ENCODE measurements at places on chromosomes 1 and 21.

- DNase-seq, result peak; percentile 74
Observed at GRCh38 chr1:224116131-224116530, 2.2 kb downstream of the FBXO28 start.

DNA sequence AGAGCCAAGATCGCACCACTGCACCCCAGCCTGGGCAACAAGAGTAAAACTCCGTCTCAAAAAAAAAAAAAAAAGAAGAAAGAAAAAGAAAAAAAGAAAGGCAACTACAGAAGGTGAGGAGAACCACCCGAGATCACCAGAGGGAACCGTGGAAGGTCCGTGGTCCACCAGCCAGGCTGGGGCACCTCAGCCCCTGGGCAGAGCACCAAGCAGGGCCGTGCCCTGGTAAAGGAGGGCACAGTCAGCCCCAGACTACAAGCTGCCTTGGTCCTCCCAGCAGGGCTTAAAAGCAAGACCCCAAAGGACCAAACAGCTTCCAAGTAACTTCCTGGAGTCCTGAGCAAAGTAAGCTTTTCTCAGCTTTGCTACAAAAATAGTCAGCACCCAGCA, 8.8 kb upstream of the SAMD11 start:
- no peak for DNase-seq

DNA sequence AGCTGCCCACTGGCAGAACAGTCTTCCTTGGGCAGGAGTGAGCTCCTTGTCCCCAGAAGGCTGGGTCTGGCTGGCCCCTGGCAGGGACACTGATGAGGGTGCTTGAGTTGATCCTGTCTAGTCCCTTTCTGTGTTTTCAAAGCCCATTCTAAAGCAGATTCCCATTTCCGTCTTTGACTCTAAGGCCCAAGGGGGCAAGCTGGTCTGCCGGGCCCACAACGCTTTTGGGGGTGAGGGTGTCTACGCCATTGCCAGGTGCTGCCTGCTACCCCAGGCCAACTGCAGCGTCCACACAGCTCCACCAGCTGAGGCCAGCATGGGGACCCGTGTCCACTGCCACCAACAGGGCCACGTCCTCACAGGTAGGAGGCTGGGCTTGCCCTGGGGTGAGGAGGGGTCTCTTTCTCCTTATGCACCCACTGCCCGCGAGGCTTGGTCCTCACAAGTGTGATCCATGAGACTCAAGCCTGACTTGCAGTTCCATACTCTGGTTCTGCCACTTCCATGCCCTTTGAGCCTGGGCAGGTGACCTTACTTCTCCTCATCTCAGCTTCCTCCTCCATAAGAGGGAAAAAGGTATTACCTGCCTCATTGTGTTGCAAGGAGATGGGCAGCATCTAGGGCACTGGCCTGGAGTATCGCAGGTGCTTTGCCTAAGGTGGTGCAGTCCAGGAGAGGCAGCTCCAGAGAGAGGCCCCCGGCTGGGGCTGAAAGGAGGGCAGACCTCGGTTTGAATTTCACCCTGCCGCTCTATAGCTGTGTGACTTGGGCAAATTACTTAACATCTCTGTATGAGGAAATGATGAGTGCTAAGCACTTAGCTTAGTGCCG, 20.2 kb downstream of the PCSK9 start:
- DNase-seq, result no peak

DNA sequence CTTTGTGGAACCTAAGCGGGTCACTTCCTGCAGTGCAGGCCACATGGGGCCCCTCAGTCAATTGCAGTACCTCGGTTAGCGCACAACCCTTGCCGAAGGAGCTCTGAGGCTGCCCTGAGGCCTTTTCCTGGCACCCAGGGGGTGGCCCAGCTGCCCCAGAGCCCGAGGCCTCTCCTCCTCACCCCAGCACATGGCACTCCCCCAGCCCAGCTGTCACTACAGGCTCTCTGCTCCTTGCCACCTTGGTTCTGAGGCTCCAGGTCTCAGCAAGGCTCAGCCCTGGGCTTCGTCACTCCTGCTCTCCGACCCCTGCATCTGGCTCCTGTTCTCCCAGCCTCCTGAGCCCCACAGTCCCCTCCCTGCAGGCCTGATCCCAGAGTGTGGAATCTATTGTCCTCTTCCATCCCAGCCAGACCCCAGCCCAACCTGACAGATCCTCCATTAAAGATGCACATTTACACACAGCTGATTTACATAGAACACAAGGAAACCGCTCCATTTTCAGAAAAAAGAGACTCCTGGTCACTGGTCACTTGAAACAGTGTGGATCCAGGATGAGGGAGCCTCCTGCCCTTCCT, 192.8 kb upstream of the POU3F1 start:
- DNase-seq, result no peak

GRCh38 chr1:147640553-147641165, 29.7 kb downstream of the ACP6 start:
- peak; percentile 90 for DNase-seq

GRCh38 chr1:41666981-41667631, 182.6 kb upstream of the EDN2 start:
- DNase-seq, result peak; percentile 54

GRCh38 chr1:109361649-109362048, 36.1 kb downstream of the SORT1 start:
- DNase-seq, result no peak

DNA sequence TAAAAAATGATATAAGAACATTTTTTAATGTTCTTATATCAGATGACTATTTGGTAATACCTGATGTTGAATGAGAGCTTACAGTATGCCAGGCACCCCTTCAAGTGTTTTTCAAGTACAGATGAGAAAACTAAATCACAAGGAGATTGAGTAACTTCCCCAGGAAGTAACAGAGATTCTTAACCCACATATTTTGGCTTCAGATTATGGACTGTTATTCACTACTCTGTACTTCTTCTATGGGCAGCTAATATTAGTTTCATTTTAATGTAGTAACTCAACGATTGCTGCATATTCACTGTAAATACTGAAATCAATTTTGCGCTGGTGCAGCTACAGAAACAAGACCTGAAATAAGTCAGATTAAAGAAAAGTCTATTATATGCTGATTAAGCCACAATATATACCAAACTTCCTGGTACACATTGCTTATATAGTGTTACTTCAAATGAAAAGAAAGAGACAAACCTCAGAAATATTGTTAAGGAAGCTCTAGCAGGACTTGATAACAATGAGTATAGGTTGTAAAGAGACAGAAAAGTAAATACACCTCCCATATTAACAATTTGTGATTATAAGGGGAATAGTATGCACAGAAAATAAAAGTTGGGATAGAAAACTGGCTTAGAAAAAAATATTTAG, 19.7 kb downstream of the DPYD start:
- peak; percentile 89 for DNase-seq

GRCh38 chr1:33111965-33112364, 31.0 kb downstream of the AZIN2 start:
- DNase-seq, result peak; percentile 72

- peak; percentile 22 for DNase-seq
Observed at GRCh38 chr1:67191668-67192520, 25.6 kb downstream of the IL23R start.

GRCh38 chr1:227994632-227995300, 12.0 kb upstream of the WNT3A start:
- DNase-seq, result no peak

DNA sequence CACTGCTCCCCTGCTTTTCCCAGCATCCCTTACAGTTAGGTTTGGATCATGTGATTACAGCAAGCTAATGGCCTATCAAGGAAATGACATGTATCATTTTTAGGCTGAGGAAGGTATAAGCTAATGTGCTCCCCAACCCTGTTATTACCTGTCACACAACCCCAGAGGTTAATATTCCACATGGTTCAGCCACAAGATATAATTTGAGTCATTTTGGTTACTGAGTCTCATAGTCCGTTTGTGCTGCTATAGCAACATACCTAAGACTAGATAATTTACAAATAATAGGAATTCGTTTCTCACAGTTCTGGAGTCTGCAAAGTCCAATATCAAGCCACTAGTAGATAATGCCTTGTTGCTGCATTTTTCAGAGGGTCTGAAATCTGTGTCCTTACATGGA, 29.1 kb upstream of the SLC16A1 start:
- no peak for DNase-seq

DNA sequence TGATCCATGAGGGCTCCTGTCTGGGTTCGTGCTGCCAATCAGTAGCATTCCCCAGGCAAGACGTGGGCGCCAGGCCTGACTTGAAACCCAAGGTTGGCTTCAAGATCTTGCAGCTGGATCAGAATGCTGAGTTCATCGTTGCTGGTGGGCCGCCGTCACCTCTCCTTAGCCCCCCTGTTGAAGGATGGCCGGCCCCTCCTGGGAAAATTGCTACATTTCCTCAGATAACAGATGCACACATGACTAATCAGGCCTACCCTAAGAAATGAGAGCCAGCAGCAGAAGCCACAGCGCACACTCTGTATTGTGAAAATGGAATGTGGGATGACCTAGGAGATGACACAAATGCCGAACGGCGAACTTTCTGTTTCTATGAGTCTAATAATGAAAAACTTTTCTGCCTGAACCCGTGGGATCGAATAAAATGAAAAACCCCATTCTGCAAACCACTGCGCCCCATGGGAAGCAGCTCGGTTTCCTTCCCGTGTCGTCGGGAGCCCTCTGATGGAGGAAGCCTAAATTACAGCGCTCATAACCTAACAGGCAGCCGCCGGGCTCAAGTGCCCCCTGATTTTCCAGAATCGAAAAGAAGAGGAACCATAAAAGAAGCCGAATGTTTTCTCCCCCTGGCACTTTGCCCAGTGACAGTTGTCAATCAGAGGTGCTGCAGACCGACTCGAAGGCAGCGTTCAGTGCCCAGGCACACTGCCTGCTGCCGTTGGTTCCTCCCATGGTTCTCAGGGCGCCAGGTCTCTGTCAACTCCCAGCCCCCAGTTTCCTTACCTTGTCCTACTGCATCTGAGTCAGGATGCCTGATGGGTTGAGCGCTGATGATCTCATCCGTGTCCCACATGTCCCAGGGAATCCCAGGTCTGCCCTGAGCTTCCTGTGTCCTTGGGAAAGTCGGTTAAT, 38.2 kb upstream of the H6PD start:
- DNase-seq, result peak; percentile 97

GRCh38 chr1:118266436-118266835, 81.4 kb upstream of the SPAG17 start:
- DNase-seq, result no peak

DNA sequence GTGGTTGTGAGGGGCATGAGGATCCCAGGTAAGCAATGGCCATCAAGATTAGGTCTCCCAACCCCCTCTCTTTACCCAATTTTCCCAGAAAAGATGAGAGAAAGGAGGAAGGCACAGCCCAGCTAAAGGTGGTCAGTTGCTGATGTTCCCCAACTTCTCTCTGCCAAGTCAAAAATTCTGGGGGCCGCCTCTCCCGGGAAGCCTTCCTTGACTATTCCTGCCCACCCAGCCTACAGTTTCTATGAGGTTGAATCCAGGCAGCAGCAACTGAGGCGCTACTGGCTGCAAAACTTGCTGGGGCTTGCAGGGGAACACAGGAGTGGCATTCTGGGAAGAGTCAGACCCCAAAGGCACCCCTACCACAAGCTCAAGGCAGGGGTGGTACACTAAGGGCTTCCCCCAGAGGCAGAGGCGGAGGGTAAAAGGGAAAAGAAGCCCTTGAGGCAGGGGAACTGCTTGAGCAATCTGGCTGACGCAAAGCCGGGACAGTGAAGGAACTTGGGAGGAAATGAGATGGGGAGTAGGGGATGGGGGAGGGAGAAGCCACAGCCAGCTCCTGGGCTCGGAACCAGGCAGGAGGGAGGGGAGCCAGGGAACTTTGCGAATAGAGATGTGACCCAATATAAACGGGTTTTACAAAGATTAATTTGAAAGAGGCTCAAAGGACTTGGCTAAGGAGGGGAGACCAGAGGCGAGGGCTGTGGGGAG, 31.2 kb downstream of the SDC3 start:
- peak; percentile 82 for DNase-seq

DNA sequence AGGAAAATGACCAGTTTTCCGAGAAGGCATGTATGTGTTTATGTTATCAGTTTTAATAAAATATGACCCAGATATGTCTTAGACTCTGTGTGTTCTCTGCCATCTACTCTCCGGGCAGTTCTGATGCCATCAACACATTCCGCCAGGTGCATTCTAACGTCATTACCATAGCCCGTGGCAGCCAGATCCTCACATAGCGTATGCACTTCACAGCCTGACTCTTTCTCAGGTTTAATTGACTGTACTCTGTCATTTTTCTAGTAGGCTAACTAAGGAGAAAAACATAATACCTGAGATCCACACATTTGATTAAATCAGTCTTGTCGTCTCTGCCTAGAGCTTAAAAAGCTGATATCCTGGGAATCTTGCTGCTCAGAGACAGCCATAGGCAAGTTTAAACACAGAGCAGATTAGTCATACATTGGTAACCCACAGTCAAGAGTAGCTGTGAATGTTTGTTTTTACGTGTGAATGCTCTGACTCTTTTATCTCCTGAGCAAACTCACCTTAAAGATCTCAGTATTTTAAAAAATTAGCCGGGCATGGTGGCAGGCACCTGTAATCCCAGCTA, 175.9 kb downstream of the GREM2 start:
- no peak for DNase-seq

DNA sequence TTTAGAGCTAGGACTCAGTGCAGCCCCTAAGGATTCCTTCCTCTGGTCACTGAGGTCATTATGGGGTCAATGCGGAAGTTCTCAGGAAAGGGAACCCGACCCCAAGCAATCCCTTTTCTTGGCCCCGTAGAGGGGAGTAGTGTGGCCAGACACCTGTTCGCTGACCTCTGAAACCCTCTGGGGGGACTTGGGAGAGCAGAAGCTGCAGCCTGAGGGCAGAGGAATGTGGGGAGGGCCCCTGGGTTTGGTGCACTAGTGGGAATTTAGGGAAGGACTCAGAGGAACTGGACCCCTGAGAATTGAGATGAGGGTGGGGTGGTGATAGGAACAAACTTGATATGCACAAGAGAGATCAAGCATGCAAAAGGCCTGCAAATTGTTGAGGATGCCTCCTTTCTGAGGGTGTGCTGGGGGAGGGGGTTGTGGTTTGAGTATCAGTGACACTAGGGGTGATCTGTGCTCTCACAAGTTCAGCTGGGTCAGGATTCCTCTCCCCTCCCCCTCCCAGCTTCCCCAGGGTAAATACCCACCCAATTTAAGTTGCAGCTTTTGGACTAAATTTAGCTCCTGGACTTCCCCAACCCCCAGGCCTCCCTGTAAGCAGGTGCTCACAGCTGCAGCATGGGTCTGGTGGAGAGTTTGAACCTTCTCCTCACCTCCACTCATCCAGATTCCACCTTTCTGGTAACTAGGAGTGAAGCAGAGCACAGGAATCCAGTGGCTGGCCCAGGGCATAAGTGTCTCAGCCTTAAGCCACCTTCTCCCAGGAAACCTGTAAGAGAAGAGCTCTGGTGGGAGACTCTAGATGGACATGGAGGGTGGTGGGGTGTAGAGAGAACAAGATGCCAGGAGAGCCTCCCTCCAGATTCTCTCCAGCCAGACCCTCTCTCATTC, 13.5 kb downstream of the ADAMTSL4 start:
- DNase-seq, result peak; percentile 42

- no peak for DNase-seq
Observed at GRCh38 chr1:169053196-169053595, 53.3 kb upstream of the ATP1B1 start.

- peak; percentile 72 for DNase-seq
Observed at GRCh38 chr1:216566641-216567205, 143.5 kb upstream of the USH2A start.

DNA sequence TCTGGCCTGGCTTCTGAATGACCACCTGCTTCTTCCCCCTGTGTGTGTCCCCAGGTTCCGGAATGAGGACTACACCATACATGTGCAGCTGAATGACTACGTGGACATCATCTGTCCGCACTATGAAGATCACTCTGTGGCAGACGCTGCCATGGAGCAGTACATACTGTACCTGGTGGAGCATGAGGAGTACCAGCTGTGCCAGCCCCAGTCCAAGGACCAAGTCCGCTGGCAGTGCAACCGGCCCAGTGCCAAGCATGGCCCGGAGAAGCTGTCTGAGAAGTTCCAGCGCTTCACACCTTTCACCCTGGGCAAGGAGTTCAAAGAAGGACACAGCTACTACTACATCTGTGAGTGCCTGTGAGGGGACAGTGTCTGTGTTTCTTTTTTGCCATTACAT, 3.6 kb downstream of the EFNA1 start:
- DNase-seq, result no peak

All from choroid plexus epithelial cell (primary cell).